ENCODE measurements at places on chromosomes 11 and 22.

DNA sequence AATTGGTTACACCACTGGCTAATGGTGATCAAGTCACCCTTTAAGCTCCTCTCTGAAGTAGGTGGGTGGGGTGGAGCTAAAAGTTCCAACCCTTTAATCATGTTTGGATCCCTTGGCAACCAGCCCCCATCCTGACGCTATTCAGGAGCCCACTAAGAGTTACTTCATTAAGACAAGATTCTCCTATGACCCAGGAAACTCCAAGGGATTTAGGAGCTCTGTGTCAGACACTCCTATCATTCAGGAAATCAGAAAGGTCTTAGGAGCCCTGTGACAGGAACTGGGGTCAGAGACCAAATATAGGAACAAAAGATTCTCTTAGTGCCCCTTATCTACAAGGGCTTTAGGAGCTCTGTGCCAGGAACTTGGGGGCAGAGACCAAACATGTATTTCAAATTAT is 141.3 kb downstream of the ATG16L2 start:
- no peak for DNase-seq

DNA sequence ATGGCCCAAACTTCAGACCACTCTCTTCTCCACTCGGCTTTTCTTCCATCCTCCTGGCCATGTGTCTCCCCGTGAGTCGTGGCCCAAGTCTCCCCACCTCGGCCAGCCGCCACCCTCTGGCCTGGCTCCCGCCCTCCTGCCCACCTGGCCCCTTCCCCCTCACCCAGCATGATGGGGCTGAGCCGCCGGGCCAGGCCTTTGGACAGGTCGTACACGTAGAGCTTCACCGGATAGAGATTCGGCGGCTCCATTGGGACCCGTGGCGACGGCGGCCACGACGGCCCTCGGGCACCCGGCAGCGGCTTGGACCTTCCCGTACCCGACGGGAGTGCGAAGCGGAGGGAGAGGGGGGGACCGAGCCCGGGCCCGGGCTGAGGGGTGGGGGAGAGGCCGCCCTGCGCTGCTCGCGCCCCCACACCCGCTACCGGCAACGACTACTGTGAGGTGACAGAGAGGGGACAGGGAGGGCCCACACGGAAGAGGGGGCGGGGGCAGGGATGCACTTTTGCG is at the start of gene DESI1:
DESI1 (minus strand) TSS at position 455 of the 510 bp plus-strand sequence; CDS start at position 251, 204 bp downstream.
- DNase-seq = no peak

GRCh38 chr11:60987577-60988277 is 16.2 kb downstream of the CD6 start:
- no peak for DNase-seq

DNA sequence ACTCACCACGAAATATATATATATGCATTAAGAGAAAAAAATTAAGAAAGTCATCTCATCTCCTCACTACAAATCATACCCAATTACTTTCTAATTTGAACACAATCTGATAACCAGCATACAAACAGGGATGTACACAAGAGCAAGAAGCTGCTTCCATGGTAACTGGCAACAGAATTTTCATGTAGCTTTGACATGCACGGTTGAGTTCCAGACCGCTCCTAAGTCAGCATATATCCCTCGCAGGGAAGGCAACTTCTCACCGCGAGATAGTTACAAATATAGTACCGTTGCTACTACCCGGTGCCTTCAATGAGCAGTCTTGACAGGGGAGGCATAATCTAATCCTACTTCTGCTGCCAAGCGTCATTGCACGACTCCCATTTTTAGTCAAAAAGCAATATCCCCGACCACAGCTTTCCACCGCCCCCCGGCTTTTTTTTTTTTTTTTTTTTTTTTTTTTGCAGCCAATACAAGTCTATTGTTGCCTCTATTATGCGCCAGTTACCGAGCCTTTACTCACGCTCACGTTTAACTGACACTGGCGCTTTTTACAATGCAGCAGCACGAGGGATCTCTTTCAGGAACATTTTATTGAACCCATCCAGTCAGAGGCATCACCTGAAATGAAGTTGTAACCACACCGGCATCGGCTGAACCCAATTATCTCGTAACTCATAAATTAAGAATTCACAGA is 2.2 kb downstream of the CADM1 start:
- DNase-seq = no peak

DNA sequence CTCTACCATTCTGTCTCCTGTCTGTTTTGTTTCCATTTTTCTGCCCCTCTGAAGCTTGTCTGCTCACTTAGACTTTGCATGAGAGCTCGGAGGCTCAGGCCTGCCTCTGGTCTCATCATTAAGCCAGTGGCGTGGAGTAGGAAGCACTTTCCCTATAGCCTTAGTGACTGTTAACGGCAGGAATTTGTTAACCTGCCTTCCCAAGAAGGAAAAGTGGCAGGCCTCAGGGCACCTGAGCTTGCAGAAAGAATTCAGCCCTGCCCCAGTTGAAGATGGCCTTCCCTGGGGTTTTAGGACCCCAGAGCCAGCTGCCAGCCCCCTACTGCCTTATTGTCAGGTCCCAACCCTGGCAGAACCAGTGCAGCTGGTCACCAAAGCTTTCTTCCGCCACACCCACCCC is 93.2 kb downstream of the PKNOX2 start:
- DNase-seq = no peak

Data from stimulated activated CD4-positive, alpha-beta T cell treated with anti-CD3 and anti-CD28 coated beads, Interleukin-15, amount 100 ng/mL, for 1 hour (primary cell).